ENCODE measurements at places on chromosomes 11 and 22. TPM values are rescaled to one million over a fixed set of nuclear protein-coding genes. Genes with fewer than 3 reads are reported as not detected.
A peak's percentile ranks its signal among the peaks of the same experiment; 100 is the strongest.

- DNase-seq, result peak; percentile 93
Observed at GRCh38 chr11:44835296-44835695, 108.5 kb downstream of the TSPAN18 start.

DNA sequence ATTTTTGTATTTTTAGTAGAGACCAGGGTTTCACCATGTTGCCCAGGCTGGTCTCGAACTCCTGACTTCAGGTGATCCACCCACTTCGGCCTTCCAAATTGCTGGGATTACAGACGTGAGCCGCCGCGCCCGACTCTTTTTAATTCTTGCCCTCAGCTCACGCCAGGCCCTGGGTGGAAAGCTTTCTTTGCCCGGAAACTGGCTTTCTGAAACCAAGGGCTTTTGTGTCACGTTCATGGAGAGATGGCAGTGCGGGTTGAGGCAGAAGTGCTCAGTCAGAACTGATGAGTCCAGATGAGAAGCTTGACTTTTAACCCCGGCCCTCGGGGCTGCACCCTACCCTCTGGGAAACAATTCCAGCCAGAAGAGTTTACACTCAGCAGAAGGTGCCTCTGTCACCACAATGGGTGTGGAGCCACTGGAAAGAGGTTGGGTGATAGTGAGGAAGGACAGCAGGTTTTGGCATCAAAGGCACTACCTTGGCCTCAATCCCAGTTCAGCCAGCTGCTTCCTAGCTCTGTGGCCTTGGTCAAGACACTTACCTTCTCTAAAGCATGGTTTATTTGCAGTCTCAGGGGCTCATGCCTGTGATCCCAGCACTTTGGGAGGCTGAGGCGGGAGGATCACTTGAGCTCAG, 890 bp upstream of the ARFGAP3 start:
- DNase-seq, result no peak

Gene CYB561A3
- 26.2 TPM for total RNA-seq

DNA sequence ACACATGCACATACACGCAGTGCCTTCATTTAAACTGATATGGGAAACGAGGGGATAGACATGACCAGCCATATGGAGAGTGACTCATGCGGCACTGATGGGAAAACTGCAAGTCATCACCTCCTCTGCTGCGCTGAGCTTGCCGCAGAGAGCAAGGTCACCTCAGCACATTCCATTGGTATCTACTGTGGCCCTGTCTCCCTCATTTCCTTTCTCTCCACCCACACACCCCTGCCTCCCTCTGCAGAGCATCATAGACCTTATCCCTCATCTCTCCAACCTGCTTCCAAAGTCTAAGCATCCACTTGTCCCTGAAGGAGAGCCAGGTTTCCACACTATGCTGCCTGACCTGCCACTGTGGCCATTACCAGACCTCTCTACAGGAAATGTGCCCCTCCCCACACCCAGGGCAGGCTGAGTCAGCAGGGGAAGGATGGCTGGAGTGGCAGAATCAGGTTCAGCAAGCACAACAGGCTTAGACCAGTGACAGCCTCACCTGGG, 116.9 kb upstream of the SNX19 start:
- peak; percentile 9 for DNase-seq

DNA sequence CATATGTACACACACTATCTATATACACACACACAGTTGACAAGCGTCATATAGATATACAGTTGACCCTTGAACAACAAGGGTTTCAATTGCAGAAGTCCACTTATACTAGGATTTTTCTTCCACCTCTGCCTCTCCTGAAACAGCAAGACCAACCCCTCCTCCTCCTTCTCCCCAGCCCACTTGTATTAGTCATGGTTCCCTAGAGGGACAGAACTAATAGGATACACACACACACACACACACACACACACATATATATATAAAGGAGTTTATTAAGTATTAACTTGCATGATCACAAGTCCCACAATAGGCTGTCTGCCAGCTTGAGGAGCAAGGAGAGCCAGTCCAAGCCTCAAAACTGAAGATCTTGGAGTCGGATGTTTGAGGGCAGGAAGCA, 92.9 kb downstream of the DHCR7 start:
- no peak for DNase-seq

DNA sequence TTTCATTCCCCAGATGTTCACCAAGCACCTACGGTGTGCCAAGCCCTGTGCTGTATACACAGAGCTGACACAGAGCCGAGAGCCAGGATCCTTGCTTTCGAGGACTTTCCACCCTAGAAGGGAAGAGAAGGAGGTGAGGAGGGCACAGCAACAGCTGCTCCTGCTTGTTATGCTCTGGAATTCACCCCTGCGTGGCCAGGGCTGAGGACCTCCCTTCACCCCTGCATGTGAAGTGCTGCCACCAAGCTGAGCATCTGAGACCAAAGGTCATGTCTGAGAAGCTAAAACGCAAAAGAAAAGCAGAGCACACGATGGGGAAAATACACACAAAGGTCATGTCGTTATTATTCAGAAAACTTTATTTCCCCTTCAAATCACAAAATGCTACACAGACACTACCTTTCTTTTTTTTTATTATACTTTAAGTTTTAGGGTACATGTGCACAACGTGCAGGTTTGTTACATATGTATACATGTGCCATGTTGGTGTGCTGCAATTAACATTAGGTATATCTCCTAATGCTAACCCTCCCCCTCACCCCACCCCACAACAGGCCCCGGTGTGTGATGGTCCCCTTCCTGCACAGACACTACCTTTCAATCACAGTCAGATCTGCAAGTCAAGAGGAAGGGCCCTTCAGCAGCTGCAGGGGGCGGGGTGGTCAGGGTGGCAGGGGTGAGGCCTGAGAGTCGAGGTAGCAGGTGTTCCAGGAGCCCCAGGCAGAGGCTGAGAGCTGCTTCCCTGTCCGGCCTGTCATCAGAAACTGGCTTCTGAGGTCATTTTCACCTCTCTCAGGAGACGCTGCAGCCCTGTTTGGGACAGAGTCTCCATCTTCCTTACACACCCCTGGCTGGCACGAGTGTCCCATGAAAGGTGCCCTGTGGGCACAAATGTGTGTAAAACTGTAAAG, 40.1 kb upstream of the PRR5 start:
- no peak for DNase-seq

GRCh38 chr11:34387653-34388052, 29.8 kb upstream of the ABTB2 start:
- no peak for DNase-seq

- DNase-seq, result no peak
Observed at GRCh38 chr11:9950462-9950861, 286.6 kb downstream of the SWAP70 start.

- no peak for DNase-seq
Observed at GRCh38 chr22:47445716-47446290, 683.4 kb downstream of the TBC1D22A start.

Gene MFNG
- 20.7 TPM for total RNA-seq

Gene TMEM80
- 7.7 TPM for total RNA-seq

DNA sequence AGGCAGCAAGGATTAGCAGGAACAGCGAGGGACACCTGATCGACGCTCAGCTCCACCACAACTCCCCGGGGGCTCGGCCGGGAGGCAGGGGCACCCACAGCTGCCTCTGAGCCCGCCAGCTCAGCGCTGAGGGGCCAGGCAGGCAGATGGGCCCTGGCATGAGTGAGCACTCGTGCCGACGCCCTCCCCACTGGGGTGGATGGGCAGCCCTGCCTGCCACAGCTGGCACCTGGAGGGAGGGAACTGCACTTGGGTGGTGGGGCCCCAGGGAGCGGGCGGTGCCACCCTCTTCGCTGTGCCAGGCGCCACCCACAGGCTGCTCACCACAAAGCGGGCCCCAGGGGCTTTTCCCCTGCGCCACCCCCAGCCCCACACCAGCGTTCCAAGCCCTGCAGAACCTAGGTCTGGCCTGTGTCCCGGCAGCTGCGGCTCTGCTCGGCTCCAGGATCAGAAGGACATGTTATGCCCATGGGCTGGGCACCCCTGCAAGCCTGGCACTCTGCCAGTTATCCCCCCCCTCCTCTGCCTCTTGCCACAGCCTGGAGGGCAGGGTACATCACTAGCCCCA, 28.8 kb downstream of the WNT7B start:
- no peak for DNase-seq

- DNase-seq, result no peak
Observed at GRCh38 chr11:35011389-35011788, 95.0 kb downstream of the PDHX start.
